D721Med (cell line): ENCODE measurements at places on chromosomes 1 and 21.
A peak's percentile ranks its signal among the peaks of the same experiment; 100 is the strongest.

GRCh38 chr1:171112119-171112518 lies 21.4 kb downstream of the FMO3 start:
- no peak for DNase-seq

DNA sequence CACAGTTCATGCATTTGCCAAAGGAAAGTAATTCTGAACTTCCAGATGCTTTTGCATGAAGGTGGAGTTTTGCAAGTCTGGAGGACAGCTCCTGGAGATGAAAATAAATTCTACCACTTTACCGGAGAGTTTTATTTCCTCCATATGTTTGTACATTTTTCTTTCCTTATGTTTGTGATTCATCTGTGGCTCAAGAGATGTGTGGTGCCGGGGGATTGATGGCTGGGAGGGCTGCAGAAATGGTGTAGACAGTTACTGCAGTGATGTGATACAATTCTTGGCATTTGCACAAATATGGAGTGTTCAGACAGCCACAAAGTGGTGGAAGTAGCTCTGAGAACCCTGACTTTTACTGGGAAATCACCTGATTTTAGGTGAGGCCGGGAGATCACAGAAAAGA lies 58.5 kb upstream of the ASB17 start:
- no peak for DNase-seq

DNA sequence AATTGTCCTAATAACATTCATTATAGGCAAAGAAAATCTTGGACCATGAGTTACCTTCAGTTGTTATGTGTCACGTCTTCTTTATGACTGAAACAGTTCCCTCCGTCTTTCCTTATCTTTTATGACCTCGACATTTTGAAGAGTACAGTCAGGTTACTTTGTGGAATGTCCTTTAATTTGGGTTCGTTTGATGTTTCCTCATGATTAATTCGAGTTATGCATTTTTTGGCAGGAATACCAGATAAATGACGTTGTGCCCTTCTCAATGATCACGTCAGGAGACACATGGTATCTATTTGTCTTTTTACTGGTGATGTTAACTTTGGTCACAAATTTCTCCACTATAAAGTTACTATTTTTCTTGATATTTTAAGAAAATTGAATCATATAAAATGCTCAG lies 17.3 kb upstream of the KLF17 start:
- DNase-seq, result no peak

- no peak for DNase-seq
Measured at GRCh38 chr1:21779613-21780521, 3.1 kb downstream of the USP48 start.

GRCh38 chr1:1420654-1421141 lies 378 bp downstream of the ANKRD65 start:
- DNase-seq, result peak; percentile 18

DNA sequence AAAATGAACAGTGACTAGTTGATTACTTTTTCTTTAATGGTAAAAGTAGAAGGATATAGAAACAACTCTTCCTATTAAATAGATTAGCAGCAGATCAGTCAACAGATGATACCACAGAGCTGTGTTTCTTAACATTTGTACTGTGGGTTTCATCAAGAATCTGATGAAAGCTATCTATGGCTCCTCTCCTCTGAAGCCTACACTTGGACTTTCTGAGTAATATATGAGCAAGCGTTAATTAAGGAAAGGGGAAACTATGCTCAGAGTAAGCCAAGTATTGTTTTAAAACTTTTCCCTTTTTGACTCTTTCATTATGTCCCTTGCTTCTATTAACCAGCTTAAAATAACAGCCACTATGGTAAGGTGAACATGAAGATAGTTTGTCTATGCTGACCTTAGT lies 10.8 kb downstream of the ARID4B start:
- DNase-seq, result no peak

GRCh38 chr1:26476958-26477357 lies 4.7 kb downstream of the HMGN2 start:
- no peak for DNase-seq

- DNase-seq, result no peak
Measured at GRCh38 chr1:245370175-245370825, 215.5 kb downstream of the KIF26B start.

DNA sequence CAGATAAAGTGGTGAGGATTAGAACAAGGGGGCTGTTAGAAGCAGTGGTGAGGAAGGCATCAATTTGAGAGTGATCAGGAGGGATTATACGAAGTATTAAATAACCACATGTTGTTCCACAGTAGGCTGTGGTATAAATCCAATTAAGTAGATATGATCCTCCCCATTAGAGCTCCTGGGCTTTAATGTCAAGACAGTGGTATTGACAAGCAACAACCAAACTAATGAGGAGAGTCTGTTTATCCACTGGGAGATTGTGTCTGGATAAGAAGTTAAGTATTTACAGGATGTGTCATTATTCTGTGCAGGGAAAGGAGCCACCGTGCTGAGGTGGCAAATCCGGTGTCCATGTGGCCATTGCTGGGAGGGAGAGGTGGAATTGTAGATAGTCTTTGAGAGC lies 5.8 kb downstream of the ACTN2 start:
- peak; percentile 38 for DNase-seq

DNA sequence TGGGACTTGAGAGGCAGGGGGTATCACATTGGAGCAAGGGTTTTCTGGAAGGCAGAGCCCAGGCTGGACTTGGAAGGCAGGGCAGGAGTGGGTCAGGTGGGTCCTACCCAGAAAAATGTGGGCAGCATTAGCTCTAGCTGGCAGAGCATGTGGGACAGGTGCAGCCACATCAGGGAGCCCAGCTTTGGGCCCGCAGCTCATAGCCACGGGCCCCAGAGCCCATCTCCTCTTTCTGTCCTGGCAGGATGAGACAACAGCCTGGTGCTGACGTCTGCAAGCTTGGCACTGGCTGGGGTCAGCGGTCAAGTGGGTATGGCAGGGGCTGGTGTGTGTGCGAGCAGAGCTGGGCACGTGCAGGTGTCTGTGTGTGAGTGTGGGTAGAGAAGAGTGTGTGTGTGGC lies 154.7 kb downstream of the GRIK3 start:
- no peak for DNase-seq

GRCh38 chr1:78911956-78912880 lies 94.3 kb downstream of the ADGRL4 start:
- no peak for DNase-seq

DNA sequence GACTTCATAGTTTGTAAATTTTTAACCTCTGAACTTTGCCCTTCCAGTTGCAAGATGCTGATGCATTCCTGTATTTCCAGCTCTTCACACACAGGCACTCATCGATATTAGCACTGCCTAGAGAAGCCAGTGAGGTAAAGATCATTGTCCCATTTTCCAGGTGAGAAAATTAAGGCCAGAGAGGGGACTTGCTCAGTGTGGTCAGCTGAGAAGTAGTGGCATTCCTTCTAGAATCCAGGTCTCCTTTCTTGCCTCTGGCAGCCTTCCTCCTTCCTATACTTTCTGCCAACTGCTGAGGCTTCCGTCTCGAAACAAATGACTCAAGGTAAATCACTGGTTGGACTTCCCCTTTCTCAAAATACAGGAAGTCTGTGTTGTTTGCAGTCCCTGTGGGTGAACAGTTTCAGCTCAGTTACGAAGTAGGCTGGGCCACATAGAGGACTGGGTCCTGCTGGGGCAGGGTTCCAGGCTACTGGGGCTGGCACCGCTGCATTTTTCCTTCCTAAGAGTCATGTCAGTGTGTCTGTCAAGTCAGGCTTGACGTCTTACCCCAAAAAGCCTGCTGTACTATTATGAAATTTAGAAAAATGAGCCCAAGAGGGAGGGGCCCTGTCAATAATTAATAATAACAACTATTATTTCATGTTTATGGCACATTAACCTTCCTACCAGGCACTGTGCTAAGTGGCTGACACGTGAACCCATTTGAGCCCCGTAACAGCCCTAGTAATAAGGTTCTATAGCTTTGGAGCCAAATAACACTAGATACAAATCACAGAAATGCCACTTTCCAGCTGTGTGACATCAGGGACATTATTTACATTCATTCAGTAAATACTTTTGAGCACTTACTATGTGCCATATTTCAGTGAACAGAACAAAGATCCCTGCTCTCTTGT lies 16.6 kb upstream of the RNF19B start:
- DNase-seq, result no peak

GRCh38 chr1:228340686-228341449 lies 65.8 kb downstream of the TRIM11 start:
- no peak for DNase-seq

DNA sequence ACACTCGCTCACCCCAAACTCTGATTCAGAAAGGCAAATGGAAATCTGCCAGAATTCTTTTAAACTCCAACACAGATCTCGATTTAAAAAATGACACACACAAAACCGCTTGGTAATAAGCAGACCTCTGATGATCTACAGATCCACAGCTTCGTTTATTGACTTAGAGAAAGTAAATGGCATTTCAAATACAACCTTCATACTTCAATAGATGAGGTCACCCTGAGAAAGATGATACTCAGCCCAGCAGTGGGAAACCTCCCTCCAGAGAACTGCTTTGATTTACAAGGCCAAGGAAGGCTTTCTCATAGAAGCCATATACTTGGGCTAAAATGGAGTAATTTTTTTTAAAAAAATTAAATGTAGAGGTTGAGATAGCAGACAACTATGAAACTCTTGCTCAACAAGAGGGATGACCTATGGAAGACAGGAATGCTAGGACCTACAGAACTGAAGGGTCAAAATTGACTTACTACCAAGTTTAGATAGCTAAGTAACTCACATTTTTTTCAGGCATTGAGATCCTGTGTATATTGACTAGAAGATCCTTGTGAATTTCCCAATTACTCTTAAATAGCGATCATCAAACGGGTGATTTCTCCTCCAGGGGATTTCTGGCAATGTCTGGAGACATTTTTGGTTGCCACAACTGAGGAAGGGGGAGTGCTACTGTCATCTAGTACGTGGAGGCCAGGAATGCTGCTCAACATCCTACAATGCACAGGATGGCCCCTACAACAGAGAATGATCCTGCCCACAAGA lies 143.9 kb downstream of the CLIC6 start:
- DNase-seq, result no peak

DNA sequence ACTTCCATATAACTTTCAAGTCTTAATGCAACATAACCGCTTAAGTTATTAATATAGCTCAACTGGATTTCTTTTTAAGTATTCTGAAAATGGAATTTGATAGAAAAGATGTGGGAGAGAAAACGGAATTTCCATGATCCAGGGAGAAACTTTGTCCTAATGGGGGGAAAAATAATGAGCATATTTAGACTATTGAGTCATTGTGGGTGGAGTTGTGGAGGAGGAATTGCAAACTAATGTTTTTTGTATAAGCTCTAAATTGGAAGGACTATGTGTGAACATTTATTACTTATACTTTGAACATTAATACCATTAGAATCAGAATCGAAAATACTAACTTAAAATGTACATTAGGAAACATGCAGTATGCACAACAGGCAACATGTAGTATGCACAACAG lies 159.9 kb upstream of the NEGR1 start:
- no peak for DNase-seq

- DNase-seq, result no peak
Measured at GRCh38 chr1:118486199-118486598, 301.2 kb upstream of the SPAG17 start.

GRCh38 chr1:202439308-202439707 lies 90.8 kb downstream of the PPP1R12B start:
- DNase-seq, result no peak

DNA sequence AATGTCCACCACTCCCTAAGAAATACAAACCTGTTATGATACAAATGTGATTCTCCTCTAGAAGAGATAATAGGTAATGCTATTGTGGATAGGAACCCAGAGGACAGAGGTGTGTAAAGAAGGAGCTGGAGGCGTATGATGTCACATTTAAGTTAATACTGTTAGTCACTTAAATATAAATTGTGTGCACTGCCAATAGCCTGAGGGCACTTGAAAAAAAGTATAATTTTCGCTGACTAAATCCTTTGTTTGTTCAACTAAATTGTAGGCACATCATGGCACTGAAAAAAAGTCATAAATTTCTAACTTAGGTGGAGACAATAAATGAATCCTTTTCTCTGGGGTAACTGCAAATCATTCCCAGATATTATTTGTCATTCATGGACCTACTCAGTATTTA lies 4.4 kb downstream of the RCSD1 start:
- DNase-seq, result no peak

DNA sequence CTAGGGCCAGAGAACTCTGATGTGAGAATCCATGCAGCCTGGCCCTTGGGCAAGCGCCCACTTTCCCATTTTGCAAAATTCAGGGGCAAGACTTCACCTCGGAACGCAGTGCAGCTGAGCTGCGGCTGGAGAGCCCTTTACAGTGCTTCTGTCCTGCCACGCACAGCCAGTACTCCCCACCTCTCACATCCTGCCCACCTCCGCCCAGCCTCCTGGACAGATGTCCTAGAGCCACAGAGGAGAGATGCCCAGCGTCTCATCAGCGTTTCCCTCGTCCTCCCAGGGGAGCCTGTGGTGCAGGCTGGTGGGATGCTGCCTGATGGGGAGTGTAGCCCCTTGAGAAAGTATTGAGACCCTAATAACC lies 29.6 kb downstream of the RUNX3 start:
- no peak for DNase-seq

GRCh38 chr21:31524140-31524539 lies 135.4 kb upstream of the SOD1 start:
- no peak for DNase-seq

DNA sequence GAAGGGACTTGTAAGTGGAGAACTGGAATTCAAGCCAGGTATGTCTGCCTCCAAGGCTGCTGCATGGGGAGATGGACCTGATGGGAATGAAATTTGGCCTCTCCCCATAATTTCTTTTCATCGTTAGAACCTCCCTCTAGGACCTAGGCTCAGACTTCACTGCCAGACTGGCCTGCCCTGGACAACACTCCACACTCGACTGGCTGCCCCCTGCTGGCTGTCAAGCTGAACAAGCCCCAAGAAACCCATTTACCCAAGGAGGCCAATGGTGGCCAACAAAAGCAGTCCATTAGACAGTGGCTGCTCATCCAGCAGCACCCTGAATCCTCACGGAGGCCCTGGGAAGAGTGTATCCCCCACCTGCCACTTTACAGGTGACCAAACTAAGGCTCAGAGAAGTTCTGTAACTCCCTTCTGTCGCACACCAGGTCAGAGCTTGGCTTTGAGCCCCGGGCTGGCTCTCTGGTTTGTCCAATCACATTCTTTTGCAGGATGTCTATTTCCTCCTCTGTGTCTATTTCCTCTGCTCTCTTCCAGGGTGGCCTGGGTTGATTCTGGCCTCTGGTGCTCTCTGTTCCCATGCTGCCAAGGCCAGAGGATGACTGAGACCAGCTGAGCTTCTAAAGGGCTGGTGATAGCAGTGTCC lies 3.8 kb downstream of the RNF186 start:
- no peak for DNase-seq

DNA sequence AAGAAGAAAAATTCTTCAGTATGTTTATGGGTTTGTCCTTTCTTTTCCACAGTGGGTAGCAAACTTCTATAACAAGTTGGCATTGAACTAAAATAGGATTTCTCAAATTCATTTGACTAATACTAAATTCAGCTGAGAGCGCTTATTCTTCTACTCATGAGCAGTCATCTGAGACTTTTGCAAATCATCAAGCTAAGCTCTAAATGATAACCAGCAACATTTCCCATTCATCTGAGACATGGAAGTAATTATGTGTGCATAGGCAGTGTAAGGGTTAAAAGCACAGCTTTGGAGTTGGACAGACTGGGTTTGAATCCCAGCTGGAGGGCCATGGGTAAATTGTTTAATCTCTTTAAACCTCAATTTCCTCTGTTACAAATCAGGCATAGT lies 18.3 kb upstream of the CNR2 start:
- no peak for DNase-seq
